ENCODE measurements at places on chromosomes 1 and 21.

DNA sequence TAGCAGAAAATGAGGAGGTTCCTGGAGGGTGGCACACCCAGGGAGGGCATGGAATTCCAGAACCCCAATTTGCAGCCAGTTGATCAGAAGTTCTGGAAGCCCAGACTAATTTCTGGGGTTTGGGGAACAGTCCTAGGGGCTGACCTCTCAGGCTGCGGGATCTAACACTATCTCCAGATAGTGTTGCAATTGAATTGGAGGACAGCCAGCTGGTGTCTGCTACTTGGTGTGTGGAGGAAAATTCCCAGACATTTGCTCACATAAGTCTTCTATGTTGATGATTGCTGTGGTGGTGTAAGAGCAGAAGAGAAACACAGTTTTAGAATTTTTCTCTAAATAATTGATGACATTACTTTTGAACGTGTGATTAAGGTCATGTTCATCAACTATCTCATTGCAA lies 154.3 kb upstream of the RNPC3 start:
- DNase-seq = no peak

GRCh38 chr1:180366371-180367068 lies 135.9 kb downstream of the ACBD6 start:
- DNase-seq = no peak

- DNase-seq = no peak
These were observed 7.2 kb upstream of the FNBP1L start for GRCh38 chr1:93440706-93441105.

DNA sequence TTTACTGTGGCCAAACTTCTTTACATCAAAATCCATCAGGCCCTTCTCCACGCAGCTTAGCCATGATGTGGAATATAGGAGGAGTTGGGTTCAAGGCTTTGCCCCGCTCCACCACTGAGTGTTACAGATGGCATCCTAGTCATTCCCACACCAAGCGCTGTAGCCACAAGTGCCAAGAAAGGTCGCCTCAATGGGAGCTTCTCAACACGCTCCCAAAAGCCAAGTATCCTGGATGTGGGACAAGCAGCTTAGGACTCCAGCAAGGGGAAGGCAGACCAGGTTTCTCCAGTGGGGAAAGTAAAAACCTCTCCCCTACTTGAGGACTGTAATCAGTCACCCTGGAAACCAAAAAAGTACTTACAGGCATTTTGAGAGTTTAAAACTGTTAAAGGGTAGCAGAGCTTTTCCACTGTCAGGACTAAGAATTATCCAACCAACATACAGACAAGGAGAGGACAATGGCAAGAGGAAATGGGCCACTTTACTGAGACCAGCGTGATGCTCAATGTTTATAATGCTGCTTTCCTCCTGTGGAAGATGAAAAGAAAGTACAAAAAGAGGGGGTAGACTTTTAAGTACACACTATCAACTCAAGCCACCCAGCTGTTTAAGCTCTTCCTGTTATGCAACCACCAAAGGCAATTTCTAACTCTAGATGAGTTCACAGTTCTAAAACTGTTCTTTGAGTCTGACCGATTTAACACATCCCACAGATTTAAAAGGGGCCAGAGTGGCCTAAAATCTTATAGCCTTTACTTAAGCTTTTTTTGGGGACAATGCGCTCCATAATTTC lies 120.7 kb upstream of the KRTAP19-8 start:
- no peak for DNase-seq

DNA sequence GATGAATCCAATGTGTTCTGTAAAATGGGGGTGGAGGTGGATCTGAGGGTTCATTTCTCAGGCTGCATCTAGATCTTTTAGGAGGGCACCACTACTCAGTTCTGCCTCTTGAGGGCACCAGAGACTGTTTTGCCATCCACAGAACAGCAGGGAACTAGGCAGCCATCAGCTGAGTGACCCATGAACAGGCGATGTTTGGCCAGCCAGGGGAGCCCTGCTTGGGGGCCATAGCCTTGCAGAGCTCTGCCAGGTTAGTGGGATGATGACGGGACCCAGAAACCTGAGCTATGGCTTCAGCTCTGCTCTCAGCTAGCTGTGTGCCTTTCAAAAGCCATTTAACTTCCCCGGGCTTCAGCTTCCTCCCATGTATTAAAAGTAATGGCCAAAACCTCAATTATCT lies 13.4 kb upstream of the NOS1AP start:
- no peak for DNase-seq

DNA sequence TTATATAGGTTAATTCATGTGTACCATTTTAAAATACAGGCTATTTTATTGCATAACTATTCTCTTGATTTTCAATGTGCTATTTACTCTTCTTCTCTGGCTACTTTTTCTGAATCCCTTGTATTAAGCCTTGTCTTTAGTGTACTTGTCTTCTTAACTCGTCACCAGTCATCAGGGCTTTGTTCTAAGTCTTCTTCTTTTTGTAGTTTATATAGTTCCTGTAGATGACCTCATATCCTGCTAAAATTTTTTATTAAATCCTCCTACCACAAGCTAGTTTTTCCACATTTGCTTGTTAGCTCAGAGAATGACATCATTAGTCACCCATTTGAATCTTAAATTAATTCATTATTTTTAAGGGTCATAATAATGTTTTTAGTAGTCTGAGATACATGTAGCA lies 1281.9 kb downstream of the KCNT2 start:
- DNase-seq = no peak

DNA sequence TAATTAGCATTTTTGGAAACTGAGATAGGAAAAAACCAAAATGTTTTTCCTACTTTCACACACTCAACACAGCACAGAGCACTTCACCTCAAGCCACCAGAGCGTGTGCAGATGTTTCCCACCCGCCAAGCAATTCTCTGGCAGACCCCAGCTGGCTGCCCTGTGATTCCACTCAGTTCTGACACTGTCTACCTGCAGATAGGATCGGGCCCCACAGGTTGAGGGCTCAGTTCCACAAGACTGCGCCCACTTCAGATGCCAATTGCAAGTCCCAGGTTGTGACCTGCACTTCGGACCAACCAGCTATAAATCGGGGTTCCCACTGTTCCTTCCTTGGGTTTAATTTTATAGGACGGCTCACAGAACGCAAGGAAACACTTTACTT lies 9.9 kb downstream of the KIAA1614 start:
- no peak for DNase-seq

DNA sequence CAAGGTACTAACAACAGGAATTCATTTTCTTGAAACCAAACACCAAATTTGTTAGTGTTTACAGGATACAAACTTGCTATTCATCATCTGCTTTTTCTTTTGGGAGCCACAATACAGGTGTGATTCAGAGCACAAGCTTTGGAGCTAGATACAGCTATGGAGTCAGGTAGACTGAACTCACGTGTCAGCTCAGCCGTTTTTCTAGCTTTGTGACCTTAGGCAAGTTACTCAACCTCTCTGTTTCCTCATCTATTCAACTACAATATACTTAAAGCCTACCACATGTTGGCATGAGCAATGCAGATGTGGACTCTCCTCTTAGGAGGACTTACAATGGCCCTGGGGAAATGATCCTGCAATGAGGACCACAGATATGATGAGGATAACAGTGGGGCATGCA lies 6.3 kb downstream of the HTR1D start:
- DNase-seq = no peak

DNA sequence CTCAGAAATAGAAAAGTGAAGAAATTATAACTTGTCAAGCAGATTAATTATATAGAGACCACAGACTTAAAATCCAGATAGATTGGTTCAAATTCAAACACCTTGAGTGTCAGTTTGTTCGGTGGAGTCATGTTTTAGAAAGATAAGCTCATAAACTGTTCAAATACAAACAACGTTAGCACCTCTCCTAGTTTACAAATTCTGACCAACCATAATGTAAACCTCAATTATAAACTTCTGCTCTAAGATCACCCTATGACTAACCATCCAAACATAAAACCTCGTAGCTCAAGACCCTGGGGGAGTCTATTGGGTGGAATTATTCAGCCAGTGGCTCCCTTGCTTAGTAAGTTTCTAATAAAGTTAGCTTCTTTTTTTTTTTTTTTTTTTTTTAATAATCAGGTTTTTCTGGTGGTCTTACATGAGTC lies 12.4 kb downstream of the CBR1 start:
- DNase-seq = no peak

- DNase-seq = no peak
These were observed 46.1 kb upstream of the SYT2 start for GRCh38 chr1:202756391-202756790.

- no peak for DNase-seq
These were observed 49.3 kb downstream of the AZIN2 start for GRCh38 chr1:33130297-33130696.

All from cardiac septum (tissue), 1 donor.